Panc1 (cell line): ENCODE measurements at places on chromosomes 5 and 9. TPM values are rescaled to one million over a fixed set of nuclear protein-coding genes. Genes with fewer than 3 reads are reported as not detected.

The LCN15 gene
- total RNA-seq = 0.05 TPM

The LCN1 gene
- not detected for total RNA-seq

The AGXT2 gene
- total RNA-seq = not detected

The FOXD4L3 gene
- total RNA-seq = not detected

The DDX4 gene
- not detected for total RNA-seq

The ISL1 gene
- 0.36 TPM for total RNA-seq

The N4BP3 gene
- total RNA-seq = 2.3 TPM

DNA sequence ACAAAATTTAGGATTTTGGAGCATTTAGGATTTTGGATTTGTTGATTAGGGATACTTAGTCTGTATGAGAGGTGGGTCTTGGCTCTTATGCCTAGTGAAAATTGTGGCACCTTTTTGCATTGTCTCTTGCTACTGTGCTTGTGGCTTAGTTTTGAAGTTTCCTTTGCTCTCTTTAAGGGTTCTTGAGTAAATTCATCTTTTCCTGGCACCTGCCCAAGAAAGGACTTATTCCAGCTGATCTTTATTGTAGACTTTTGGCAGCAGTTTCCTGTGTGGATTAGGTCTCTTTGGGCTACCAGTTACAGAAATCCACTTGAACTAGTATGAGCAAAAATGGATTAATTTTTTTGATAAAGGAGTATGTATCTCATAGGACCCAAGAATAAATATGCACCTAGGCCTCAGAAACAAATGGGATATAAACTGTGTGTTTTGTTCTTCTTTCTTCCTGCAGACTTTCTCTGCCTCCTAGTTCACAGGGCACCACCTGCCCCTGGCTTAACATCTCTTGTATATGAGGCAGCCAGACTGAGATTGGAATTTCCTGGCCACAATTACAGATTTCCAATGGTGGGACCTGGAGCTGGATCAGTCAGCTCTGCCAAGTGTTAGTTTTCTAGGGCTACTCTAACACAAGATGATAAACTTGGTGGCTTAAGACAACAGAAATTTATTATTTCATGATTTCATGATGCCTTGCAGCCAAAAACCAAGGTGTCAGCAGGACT is 44.6 kb downstream of the FOCAD start:
- no peak for DNase-seq

DNA sequence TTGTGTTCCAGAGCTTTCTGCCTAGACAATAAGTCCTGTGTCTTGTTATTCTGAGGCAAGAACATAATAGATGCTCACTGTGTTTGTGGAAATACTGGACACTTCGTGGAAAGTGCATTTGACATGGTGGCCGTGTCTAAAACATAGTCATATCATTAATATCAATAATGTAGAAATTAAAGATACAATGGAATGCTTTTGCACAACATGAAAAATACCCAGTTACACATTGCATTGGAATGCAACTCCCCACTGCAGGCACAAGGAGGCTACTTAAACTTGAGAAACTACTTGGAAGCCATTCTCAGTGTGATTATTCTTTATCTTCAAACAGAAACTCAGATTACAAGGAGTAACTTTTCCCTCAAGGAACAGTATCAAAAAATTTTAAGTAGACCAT is 145.3 kb upstream of the ZNF462 start:
- no peak for DNase-seq

- DNase-seq = no peak
These were observed 5.8 kb downstream of the ZNF367 start for GRCh38 chr9:96412174-96412913.

DNA sequence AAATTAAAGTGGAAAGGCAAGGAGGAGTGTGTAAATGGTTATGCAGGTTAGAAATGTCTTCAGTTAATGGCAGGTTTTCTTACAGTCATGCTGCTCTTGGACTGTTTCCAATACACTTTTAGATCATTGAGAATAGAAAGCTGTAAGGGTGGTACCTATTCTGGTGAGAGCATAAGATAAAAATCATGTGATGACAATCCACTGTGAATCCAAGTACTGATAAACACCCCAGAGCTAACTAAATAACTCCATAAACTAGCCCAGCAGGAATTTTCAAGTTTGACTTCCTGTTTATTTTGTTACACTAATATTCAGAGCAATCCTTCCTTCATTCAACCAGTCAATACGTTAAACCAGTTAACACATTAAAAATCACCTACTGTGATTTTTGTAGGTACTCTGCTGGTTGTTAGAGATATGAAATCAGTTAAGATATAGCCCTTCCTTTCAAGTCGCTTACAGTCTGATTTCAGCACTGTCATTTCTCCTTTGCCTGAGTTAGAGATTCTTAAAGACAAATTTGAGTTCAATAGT is 22.6 kb downstream of the VCAN start:
- no peak for DNase-seq

DNA sequence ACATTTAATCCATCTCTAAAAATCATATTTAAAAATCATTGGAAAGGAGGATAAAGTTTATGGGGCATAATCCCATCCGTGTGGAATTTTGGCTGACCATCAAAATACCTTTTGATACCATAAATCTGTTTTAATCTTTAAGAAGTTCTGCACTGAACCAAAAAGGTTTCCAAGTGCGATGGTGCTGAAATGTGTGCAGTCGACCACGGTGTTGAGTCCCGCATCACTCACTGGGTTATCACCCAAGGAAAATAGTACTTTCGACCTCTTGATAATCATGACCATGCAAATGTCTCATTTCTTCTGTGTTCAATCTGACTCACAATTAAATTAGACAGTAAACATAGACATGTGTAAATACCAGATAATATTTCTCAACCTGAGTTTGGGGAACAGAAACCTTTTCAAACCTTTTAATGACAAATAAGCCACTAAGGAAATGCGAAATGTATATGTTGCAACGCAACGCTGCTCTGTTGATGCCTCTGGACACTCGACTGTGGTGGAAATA is 62.0 kb upstream of the CDH6 start:
- no peak for DNase-seq

- DNase-seq = no peak
These were observed 727 bp upstream of the ADRB2 start for GRCh38 chr5:148825716-148826052.

- DNase-seq = no peak
These were observed 535.2 kb downstream of the IRX1 start for GRCh38 chr5:4130819-4131218.

DNA sequence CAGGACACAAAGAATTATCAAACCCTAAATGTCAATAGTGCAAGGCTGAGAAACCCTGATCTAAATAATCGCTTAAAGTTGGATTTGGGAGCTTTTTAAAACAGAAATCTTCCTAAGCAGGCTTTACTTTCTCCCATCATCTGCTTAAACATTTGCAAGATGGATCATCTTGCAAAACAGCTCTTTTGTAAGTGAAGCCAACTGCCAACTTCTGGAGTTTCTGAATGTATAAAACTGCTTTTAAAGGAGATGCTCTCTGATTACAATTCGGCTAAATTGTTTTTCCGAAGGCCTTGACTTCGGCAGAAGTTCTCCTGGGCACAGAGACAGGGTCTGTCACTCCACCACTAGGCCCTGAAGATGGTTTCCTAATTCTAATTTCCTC is 1.3 kb downstream of the PTPN3 start:
- DNase-seq = no peak

- no peak for DNase-seq
These were observed 42.9 kb downstream of the SUB1 start for GRCh38 chr5:32628049-32628844.

- DNase-seq = no peak
These were observed 5.2 kb downstream of the SHROOM1 start for GRCh38 chr5:132825033-132825833.

DNA sequence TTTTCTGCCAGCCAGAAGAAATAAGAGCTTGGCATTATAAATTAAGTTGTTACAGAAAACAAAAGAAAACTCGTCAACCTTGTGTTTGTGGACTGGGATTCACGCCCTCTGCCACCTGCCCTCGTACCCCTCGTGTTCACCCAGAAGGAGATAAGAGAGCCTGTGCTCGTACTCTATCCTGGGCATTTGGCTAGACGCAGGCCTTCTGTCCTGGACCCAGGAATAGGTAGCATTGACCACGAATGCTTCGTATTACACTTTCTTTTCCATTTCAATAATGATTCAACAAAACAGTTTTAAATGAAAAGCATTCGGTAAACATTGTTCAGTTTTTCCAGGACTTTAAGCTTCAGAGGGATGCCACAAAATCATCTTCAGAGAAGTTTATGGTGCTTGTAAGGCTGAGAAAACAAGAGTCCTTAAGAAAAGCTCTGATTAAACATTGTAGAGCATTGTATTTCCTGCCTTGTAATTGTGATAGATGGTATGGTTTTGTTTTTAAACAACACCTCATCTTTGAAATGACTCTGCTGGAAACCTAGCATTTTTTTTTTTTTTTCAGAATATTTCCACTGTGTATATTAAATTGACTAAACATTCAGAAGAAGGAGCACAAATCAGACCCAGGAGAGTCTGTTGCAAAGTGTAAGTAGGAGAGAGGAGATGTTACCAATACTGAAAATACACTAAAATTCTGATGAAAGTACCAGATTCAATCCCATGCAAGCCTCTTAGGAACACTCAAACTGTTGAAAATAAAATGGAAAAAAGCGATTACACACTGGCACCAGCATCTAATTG is 27.6 kb downstream of the MTX3 start:
- no peak for DNase-seq

GRCh38 chr9:82148901-82149461 is 160.4 kb downstream of the SPATA31D1 start:
- no peak for DNase-seq

DNA sequence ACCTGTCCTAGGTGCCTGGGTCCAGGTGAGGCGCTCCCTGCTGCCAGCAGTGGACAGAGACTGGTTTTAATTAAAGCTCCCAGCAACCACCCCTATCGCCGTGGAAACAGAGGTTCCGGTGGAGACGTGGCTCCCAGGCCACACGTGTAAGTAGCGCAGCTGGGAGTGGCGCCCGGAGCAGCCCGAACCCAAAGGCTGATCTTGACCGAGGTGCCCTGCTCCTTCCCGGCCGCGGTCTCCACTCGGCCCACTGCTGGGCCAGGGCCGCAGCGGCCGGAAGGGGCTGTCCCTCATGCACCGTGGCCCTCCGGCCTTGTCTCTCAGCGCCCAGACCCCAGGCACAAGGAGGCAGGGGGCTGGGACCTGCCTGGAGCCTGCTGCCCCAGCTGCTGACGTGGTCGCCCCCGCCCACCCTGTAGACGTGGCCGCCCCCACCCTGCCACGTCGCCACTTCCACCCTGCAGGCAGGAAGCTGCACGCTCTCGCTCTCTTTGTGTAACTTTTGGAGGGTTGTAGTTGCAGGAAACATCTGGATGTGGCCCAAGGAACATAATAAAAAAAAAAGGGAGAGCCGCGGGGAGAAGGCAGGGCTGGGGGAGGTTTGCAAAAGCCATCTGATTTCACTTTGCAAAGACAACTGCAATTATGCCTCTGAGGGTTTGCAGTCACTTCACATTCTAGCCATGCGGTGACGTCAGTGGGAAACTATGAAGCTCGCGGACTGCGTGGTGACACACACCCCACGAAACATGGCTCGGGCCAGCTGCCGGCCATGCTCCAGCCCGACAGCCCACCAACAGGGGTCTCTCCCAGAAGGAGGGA is 129.9 kb downstream of the RXRA start:
- DNase-seq = no peak

DNA sequence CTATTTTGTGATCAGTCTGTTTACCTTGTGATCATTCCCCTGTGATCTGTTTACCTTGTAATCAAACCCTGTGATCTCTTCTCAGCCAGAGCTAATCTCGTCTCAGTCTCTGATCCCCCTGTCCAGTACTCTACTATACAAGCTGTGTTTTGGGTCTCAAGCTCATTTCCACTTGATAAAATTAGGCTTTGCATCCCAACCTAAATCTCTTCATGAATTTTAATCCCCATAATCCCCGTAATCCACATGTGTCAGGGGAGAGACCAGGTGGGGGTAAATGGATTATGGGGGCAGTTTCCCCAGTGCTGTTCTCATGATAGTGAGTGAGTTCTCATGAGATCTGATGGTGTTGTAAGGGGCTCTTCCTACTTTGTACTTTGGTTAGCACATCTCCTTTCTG is 157.2 kb downstream of the PRR16 start:
- DNase-seq = no peak

- DNase-seq = no peak
These were observed 182.5 kb downstream of the GAS1 start for GRCh38 chr9:86764671-86765343.

DNA sequence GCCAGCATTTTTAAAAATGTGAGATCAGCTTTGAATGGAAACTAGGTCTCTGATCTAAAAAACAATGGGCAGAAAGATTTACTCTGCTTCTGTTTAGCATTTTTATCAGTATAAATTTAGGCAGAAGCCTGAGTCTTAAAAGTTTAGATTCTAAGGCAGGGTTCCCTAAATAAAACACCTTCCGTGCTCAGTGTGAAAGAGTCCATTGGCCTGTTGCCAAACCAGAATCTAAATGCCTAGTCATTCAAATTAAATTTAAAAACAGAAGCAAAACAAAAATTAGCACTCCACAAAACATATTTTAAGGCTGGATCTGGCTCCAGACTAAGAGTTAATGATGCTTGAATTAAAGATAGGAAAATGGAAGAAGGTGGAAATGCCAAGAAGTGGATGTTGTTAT is 4.5 kb downstream of the TYRP1 start:
- DNase-seq = no peak
